Effector memory CD8-positive, alpha-beta T cell (primary cell): ENCODE measurements at places on chromosomes 5 and 9.

- DNase-seq = no peak
Observed at GRCh38 chr5:138875552-138875875, 379 bp upstream of the LRRTM2 start.

DNA sequence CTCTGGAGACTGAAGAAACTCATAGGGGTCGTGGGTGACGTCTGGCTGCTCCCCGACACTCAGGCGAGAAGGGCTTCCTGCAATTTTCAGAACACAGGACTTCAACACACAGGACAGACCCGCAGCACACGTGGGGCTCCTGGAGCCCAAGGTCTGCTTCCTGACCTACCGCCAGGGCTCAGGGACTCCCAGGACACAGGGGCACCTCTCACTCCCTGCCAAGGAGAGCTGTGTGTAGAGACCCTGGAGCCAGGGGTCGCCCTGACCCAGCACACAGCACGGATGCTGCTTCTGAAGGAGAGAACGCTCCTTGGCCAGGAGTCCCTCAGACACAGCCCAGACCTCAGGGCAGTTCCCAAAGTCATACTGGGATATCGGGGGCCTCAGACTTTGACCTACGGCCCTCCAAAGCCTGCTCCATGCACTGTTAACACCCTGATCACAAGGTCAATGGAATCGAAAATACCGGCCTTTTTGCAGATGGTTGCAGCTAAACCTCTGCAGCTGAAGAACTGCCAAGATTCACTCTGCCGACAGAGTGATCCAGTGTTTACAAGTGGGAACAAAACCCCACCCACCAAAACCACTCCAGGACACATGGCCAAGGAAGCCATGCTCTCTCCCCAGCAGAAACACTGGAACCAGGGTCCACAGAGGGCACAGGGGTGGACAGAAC, 13.8 kb upstream of the ZDHHC11 start:
- no peak for DNase-seq

DNA sequence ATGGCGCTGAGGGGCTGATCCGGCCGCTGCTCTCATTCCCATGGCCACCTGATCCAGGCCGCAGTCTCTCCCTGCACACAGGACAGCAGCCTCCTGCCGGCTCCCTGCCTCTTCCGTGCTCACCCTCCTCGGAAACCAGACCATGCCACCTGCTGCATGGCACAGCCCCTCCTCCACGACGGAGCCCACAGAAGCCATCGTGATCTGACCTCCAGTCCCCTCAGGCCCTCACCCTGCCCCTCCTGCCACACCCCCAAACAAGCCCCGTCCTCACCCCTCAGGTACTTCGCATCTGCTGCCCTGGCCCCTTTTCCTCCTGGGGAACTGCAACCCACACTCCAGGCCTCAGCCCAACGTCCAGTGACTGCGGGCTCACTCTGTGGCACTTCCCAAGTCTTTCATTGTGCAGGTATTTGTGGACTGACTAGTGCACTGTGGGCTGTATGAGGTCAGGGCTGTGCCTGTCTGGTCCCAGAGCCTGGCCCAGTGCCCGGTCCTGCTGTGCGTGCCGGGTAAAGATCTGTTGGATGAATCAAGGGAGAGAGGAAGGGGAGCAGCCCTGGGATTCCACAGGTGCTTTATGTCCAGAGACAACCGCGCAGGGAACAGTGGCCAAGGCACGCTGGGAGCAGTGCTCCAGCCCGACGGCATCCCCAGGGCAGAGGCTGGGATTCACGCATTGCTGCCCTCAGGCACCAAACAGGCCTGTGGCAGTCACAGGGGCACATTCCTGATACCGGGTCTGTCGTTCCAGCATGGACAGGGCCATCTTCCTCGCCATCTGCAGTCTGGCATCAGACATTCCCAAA, 86.1 kb downstream of the ADAMTS2 start:
- DNase-seq = no peak

- no peak for DNase-seq
Observed at GRCh38 chr5:65992630-65993029, 66.3 kb downstream of the ERBIN start.

DNA sequence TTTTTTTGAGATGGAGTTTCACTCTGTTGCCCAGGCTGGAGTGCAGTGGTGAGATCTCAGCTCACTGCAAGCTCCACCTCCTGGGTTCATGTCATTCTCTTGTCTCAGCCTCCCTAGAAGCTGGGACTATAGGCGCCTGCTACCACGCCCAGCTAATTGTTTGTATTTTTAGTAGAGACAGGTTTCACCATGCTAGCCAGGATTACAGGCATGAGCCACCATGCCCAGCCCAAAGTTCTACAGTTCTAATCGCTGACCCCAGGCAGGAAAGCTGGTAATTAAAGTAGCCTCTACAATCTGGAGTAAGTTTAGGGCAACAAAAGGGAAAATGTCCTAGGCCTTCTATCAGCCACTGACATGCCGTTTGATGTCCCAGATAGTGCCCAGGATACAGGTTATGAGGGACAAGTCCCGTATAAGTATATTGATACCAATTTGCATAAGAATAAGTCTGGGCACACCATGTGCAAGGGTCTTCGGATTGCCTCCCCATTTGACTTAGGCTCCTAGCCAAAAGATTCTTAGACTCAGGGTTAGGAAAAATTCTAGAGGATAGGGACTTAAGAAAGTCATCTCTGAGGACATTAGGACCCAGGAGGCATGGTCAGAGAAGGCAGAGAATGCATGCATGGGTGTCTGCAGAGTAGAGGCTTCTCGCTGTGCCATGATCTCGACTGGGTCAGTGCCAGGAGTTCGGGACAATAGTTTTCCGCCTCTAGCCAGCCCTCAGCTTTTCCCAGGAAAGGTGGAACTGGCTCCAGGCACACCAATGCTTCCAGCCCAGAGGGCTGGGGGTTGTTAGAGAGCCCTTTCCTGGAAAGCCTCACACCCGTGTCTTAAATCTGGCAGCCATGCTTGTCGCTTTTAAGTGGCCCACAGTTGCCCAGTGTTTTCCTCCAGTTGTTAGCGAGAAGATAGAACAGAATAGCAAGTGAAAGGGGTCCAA, 1111.1 kb downstream of the TAF11L14 start:
- peak; percentile 27 for DNase-seq

DNA sequence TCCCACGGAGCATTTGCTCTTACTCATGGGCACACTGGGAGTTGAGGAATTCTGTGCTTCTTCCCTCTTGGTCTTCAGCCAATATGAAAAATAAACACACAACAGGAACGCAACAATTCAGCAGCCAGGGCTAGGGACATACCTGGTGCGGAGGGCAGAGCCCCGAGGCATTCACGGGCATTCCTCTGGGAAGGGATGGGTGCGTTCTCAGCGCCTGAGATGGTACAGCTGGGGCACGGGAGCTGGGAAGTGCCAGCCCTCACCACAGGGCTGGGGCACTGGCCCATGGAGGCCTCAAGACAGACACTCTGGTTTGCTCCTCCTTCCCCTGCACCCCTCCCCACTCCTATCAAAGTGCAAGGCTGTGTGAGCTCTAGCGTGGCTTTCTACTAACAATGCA, 2.1 kb downstream of the SLC6A3 start:
- no peak for DNase-seq

DNA sequence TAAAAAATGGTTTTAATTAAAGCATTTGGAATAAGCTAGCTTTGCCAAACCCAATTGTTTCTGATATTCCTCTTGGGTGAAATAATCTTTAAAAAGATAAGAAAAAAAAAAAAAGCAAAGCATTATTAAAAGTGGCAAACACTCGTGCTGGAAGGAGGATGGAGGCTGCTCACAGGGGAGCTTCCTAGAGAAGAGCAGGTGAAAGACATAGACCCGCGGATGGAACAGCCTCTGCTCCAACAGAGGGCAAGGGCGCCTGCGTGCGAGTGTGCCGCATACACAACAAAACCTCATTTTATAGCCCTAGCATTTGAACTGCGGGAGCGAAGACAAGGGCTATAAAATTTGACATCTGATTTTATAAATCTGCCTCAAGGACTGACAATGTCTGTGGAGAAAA, 33.4 kb upstream of the SLC25A51 start:
- no peak for DNase-seq

GRCh38 chr5:50763846-50764245, 97.4 kb downstream of the PARP8 start:
- DNase-seq = no peak

DNA sequence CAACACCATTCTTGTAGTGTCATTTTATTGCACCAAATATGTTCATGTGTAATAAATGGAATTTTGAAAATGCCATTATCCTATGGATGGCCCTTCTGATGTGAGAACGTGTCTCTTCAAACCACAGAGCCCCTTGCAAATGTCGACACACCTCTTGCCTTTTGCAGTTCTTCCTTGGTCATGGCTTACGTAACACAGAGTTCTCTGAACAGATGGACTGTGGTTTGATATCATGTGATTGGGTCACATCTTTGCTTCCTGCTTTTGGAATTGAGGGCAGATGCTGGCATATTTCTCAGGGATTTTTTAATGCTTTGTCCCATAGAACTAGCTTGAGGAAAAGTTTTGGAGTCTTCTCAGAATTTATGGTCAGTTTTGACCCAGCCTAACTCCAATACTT, 4.6 kb downstream of the TGFBR1 start:
- DNase-seq = no peak

DNA sequence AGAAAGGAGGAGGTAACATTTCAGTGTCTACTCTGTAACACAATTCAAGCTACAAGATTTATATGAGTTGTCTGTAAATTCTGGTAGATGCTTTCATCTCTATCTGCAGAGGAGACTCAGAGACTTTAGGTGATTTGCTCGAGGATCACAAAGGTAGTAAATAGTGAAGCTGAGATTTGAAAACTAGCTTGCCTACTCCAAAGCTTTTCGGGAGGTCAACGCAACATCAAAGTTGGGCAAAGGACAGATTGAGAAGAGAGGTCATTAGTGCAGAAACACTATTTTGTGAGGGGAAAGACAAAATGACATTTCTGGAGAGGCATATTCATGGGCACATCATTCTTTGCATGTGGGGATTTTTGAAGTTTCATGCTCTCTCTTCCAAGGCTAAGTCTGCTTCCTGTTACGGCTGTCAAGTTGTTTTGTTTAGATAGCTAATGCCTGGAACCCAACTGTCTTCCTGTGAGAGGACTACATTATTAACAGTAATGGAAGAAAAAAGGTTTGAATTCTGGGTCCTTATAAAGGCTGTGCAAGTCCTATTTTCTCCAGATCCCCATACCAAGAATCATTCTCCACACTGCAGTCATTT, 413.5 kb upstream of the ZNF462 start:
- DNase-seq = no peak
